Stromal cell of bone marrow (primary cell): ENCODE measurements at places on chromosomes 4 and X.

GRCh38 chr4:98470831-98471230 is 187.6 kb downstream of the TSPAN5 start:
- peak; percentile 45 for DNase-seq

GRCh38 chr4:30416547-30416946 is 303.6 kb upstream of the PCDH7 start:
- no peak for DNase-seq

- DNase-seq = no peak
Observed at GRCh38 chrX:55593296-55593695, 29.9 kb upstream of the FOXR2 start.

DNA sequence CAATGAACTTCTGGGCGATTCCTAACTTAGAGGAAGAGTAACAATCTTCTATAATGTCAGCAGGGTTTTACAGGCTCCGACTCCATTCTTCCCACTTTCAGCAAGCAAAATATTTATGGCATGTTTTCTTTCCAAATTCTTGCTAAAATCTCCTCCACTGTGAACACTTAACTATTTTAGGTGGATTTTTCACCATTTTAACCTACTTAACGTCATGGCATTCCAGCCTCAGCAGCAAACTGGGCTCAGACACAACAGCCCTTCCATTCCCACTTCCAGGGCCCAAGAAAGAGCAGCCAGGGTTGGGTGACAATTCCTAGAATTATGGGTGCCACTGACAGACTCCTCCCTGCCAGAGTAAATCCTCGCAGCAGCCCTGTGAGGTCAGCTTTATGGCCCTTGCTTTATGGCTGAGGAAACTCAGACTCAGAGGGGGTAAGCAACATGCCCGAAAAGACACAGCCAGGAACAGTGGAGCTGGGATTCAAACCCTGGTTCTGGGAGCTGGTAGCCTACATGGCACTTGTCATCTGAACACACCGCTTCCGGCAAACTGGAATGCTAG is 112.8 kb upstream of the MAP3K15 start:
- no peak for DNase-seq

- no peak for DNase-seq
Observed at GRCh38 chrX:120305531-120306141, 5.6 kb downstream of the TMEM255A start.

DNA sequence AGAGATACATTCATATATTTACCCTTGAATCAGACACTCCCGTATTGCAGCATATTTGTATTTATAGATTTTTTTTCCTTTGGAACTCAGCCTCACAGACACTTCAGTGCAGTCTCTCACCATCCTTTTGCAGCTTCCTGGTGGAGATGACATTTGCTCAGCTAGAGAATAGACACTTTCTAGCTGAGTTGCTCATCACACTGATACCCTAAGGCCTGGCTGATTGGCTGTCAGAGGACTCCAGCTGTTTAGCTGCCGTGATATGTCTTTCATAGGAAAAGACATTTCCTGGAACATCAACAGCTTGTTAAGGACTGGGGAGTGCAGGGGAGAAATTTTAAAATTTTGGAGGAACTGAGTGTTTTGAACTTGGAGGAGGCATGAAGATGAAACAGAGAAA is 429.6 kb downstream of the SMARCA1 start:
- no peak for DNase-seq

- DNase-seq = no peak
Observed at GRCh38 chr4:181478656-181479055, 764.5 kb upstream of the TENM3 start.

DNA sequence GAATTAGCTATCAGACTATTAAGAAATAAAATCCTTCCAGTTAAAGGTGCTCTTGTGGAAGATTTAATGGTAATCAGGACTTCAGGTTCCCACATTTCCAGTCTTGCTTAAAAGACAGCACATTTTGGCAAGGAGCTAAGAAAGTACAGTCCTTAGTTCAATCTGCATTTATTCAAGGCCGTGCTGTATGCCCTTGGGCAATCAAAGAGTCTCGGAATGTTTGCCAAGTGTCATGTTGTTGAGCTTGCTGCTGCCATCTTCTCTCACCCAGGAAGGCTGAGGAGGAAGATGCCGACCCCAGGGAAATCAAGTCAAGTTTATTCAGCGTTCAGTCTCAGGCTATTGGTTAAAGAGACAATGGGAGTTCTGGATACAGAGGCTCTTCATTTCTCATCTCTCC is 388.1 kb upstream of the IGFBP7 start:
- no peak for DNase-seq

- peak; percentile 34 for DNase-seq
Observed at GRCh38 chr4:5365071-5366008, 314.1 kb downstream of the STK32B start.

DNA sequence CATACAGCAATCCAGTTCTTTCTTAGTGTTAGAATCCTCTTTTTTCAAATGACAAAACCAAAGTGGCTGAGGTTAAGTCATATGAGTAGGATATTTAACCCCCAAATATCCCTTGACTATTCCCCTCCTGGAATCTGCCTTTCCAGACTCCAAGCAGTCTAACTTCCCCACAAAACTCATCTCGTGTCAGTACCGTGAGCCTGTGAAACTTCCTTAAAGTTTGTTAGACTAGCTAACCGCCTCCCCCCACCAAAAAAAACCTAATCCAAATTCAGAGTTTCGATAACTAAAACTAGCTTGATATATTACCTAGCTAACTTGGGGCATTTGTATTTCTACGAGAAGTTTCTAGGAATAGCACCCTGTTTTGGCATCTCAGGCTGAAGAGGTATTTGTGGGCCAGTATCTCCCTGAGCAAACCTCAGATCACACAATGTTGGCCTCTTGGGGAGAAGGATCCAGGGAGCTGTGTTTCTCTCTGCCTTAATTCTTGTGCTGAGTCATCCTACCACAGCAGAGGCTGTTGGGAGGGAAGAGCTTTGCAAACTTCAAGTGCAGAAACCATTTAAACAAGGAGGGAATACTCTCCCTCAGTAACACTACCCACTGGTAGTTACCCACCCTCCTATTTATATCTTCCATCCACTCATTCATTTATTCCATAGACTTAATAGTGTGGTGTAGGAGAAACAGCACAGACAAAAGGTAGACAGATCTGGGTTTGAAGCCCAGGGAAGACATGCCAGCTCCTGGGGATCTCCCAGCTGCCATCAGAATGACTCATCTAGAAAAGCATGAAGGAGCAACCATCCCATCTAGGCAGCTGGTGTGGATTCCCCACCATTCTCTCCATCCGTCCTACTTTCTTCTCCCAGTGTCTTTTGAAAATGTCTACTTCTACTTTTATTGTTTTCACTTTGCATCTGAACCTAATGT is 39.3 kb upstream of the TXK start:
- peak; percentile 54 for DNase-seq

- DNase-seq = no peak
Observed at GRCh38 chr4:8038719-8039251, 99.1 kb upstream of the AFAP1 start.
